ENCODE measurements at places on chromosomes 7 and 10.

DNA sequence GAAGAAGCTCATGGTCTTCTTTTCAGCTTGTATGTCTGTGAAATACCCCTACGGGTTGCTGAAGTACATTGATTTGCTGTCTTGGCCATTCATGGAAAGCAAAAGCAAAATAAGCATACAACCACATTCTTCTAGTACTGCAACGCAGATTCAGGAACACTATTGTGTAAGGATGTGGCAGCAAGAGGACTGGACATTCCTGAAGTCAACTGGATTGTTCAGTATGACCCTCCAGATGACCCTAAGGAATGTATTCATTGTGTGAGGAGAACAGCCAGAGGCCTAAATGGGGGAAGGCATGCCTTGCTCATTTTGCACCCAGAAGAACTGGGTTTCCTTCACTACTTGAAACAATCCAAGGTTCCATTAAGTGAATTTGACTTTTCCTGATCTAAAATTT lies 133.4 kb upstream of the ANKRD1 start:
- no peak for DNase-seq

DNA sequence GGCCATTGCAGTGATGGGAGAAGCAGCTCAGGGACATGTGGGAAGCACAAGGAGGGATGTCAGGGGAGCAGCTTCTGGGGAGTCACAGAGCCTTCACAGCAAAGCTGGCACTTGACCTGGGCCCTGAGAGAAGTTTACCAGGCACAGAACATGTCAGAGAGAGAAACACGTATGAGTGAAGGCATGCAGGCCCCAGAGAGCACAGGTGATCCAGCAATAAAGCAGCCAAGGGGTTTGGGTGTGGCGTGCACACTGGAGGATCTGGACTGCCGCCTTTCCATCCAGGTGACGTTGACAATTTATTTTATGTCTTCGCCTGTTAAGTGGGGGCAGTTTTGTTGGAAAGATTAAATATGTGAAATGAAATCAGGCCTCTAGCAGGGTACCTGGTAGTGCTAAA lies 252.6 kb upstream of the COBL start:
- DNase-seq = no peak

GRCh38 chr10:2438248-2438939 lies 629.0 kb upstream of the PFKP start:
- no peak for DNase-seq

DNA sequence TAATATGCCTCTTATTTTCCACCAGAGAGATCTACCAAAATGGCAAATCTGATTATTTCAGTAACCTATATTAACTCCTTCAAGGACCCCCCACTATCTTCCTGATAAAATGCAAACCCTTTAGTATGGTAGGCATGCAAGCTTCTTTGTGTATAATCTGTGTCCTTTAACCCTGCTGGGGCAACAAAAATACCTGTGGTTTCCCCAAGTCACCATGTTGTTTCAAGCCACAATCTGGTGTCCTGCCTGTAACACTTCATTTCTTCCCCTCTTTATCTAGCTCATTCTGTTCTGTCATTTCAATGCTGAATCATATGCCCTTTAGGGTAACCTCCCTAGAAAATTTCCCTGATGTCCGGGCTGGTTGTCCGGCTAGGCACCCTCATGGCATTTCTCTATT lies 5.3 kb downstream of the CALCR start:
- DNase-seq = no peak

DNA sequence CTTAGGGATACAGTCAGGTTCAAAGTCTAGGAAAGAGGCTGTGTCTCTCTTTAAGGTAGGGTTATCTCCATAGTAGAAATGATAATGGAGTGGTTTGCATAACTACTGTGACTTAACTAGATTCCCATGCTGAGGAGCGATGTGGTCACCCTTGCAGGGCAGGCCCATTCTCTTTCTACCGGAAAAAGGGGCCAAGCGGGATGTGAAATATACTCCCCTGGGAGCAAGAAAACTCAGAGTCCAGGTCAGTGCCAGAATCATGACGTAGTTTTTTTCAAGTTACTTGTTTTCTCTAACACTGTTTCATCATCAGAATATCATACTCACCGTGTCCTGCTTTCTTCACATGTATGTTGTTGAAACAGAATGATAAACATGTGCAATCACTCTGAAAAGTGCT lies 649.0 kb upstream of the ANKRD30A start:
- DNase-seq = no peak
